ENCODE measurements at places on chromosomes 12 and 14.

DNA sequence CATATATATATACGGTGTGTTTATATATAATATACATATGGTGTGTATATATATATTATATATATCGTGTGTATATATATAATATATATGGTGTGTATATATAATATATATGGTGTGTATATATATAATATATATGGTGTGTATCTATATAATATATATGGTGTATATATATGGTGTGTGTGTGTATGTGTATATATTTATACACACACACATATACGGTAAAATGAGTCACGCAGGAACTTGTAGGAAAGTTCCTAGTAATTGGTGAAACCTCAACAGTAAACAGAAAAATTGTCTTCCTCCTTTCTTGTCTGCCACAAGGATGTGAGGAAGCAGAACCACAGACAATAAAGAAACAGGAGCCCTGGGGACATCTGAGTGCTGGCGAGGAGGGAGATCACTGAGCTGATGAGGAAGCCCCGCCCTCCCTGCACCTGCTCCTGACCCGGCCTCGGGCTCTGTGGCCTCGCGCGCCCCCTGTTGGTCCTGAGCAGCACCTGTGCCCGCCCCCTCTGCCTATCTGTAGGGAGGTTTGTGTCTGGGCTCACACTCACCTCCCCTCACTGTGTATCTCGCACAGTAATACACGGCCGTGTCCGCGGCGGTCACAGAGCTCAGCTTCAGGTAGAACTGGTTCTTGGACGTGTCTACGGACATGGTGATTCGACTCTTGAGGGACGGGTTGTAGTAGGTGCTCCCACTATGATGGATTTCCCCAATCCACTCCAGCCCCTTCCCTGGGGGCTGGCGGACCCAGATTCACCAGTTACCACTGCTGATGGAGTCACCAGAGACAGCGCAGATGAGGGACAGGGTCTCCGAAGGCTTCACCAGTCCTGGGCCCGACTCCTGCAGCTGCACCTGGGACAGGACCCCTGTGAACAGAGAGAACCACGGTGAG is 1079.4 kb downstream of the TMEM121 start:
- no peak for DNase-seq

DNA sequence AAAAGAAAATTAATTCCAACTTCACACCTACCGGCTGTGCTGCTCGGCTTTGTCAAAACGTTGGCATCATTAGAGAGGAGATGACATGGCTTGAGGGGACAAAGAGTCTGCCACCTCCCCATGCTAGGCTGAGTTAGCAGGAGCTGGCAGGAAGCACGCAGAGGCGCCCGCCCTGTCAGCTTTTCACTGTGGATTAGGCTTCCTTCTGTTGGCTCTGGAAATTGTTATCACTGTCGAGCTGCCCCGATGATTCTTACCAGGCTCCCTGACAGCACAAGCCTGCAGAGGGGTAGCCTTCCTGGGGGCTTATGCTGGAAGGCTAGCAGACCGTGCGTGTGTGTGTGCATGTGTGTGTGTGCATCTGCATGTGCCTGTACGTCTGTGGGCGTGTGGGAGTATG is 490.9 kb upstream of the TBX3 start:
- no peak for DNase-seq

GRCh38 chr12:89846473-89847055 is 137.9 kb upstream of the ATP2B1 start:
- no peak for DNase-seq

- no peak for DNase-seq
Observed at GRCh38 chr14:49926803-49927202, 33.9 kb downstream of the ARF6 start.

GRCh38 chr12:122064780-122065588 is 13.6 kb upstream of the MLXIP start:
- DNase-seq = no peak

GRCh38 chr12:80648881-80649280 is 58.6 kb upstream of the MYF6 start:
- DNase-seq = peak; percentile 69

Measured in AG04449 (cell line).